Left cardiac atrium (tissue), 4 donors: ENCODE measurements at places on chromosomes 12 and 14. TPM values are rescaled to one million over a fixed set of nuclear protein-coding genes. Genes with fewer than 3 reads are reported as not detected.

The TAS2R10 gene
- not detected for total RNA-seq

The C12orf54 gene
- not detected for total RNA-seq

The KCTD10 gene
- 96.5 TPM for total RNA-seq

The GPRC5D gene
- not detected for total RNA-seq

The CLEC9A gene
- total RNA-seq = not detected

The KRT78 gene
- total RNA-seq = not detected

The ITGA5 gene
- 45.7 TPM for total RNA-seq

The NRXN3 gene
- 1.9 TPM for total RNA-seq

The PRKD1 gene
- 6.3 TPM for total RNA-seq

The SOAT2 gene
- not detected for total RNA-seq

The LRRC10 gene
- 12.0 TPM for total RNA-seq

The MDGA2 gene
- total RNA-seq = 0.09 TPM

The SELPLG gene
- 12.5 TPM for total RNA-seq

The RASSF8 gene
- 60.0 TPM for total RNA-seq

The BDKRB2 gene
- 2.0 TPM for total RNA-seq

The MIP gene
- total RNA-seq = 0.50 TPM

The VWF gene
- 241 TPM for total RNA-seq

The ACOT4 gene
- total RNA-seq = 1.1 TPM

The ACVRL1 gene
- 65.2 TPM for total RNA-seq

The TNFAIP2 gene
- 60.2 TPM for total RNA-seq

The AQP6 gene
- 0.77 TPM for total RNA-seq

The CCDC59 gene
- total RNA-seq = 24.7 TPM

The PSMA6 gene
- 131 TPM for total RNA-seq

The MYRFL gene
- 0.65 TPM for total RNA-seq

The PZP gene
- total RNA-seq = 0.68 TPM

The NID2 gene
- total RNA-seq = 42.1 TPM

The TAS2R13 gene
- total RNA-seq = 0.44 TPM

The TMEM63C gene
- not detected for total RNA-seq

The OR6C75 gene
- not detected for total RNA-seq

The SHMT2 gene
- 31.1 TPM for total RNA-seq

The KRT80 gene
- total RNA-seq = not detected

The PRMT5 gene
- 46.9 TPM for total RNA-seq

The HOXC9 gene
- not detected for total RNA-seq

The SLC6A13 gene
- 1.3 TPM for total RNA-seq

The SSTR1 gene
- total RNA-seq = 1.0 TPM

The LTBP2 gene
- 25.4 TPM for total RNA-seq

The METTL1 gene
- total RNA-seq = 16.0 TPM

The OR11H12 gene
- not detected for total RNA-seq

The FOXN4 gene
- total RNA-seq = not detected

The ALDH1L2 gene
- 7.4 TPM for total RNA-seq

The KRT71 gene
- not detected for total RNA-seq

The RNASE3 gene
- not detected for total RNA-seq

The NUBPL gene
- 19.5 TPM for total RNA-seq

The MOK gene
- total RNA-seq = 15.3 TPM

The TMPRSS12 gene
- total RNA-seq = not detected

The CABP1 gene
- 1.5 TPM for total RNA-seq

The C12orf50 gene
- total RNA-seq = not detected
